H7 (cell line): ENCODE measurements at places on chromosomes 6 and 20. TPM values are rescaled to one million over a fixed set of nuclear protein-coding genes. Genes with fewer than 3 reads are reported as not detected.

ADGRB3 gene
- total RNA-seq, result 0.21 and 0.22 TPM in 2 replicates

FKBP1C gene
- total RNA-seq, result 0.80 and 2.0 TPM in 2 replicates

SLC22A16 gene
- not detected in 2 replicates for total RNA-seq

ENPP1 gene
- 17.8 and 24.5 TPM in 2 replicates for total RNA-seq
